ENCODE measurements at places on chromosomes 7 and 10.

DNA sequence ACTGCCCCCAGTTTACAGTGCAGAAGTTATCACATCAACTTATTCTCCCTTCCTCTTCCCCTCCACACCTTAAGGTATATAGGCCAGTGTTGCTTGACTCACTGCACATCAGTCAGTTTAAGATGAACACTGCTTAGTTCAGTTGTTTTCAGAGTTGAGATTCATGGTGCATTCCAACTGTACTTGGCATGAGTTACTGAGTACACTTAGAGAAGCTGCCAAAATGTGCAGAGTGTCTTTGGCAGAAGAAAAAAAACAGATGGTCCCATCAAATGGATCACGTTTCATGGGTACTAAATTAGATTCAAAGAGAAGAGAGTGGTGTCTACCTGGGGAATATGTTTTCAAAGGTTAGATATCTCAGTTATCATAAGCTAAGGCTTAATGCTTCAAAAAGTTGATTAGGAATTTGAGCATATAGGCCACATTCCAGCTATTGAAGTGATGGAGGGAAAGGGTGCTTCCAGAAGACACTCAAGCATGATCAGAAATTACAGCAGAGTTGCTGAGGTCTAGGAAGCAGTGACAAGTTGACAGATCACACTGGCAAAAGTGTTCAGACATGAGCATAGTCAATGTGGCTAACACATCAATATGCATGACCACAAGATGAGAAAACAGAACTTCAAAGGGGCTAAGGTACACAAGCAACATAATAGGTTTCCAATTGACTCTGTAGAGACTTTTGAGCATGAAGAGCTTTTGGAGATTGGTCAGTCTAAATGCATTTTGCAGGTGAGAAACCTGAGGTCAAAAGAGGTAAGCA lies 579.2 kb upstream of the CELF2 start:
- no peak for DNase-seq

GRCh38 chr7:15780271-15780670 lies 93.8 kb upstream of the MEOX2 start:
- DNase-seq = no peak

DNA sequence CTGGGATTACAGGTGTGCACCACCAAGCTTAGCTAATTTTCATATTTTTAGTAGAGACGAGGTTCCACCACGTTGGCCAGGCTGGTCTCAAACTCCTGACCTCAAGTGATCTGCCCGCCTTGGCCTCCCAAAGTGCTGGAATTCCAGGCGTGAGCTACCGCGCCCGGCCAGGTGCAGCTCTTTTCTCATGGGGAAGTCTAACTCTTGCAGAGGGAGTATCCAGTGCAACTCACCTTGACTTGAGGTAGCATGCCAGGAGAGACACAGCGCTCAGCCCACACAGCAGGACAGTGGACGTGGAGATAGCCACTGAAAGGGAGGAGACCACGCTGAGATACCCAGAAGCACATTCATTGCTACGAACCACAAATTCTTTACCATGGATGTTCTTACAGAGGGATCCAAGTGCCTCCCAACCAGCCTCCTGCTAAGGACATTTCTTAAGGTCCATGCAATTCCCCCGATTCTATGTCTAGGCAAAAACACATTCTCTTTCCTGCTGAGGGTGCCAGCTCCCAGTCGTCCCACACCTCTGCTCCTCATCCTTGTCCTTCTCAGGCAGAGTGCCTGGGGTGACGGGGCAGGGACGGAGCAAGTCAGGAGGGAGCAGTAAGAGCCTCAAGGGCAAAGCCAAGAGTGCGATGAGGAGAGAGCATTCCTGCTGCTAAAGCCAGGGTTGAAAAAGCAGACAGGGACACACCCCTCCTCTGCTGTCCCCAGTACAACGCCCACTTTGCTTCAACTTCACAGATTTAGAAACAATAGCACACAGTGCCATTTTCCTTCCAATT lies 21.0 kb downstream of the IL15RA start:
- no peak for DNase-seq

DNA sequence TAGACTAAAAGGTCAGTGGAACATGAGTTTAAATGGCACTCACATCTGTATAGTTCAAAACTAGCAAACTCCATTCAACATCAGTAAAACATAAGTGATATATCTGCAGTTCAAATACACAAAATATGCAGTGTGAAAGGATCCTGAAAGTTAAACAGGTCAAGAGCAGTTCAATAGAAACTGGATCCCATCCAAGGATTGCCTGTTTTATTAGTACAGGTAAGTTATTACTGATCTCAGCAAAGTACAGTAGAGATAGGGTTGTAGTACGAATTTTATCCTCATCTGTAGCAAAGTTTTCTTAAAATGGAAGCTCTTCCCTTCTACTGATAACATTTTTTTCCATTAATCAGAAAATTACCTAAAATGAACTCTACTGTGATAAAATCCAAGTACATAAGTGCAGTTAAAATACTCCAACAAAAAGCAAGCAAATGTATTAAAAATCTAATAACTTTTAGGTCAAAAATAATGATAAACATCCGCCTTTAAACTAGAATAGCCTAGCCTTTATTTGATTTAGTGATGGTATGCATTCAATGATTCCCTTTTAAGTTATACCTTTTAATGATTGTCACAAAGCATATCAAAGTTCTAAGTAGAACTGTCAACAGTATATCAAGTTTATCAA lies 2.2 kb downstream of the ZNF800 start:
- DNase-seq = no peak

- DNase-seq = no peak
These were observed 27.3 kb downstream of the MTURN start for GRCh38 chr7:30162133-30162532.

- DNase-seq = no peak
These were observed 1.0 kb upstream of the CBLL1 start for GRCh38 chr7:107742678-107743566.

DNA sequence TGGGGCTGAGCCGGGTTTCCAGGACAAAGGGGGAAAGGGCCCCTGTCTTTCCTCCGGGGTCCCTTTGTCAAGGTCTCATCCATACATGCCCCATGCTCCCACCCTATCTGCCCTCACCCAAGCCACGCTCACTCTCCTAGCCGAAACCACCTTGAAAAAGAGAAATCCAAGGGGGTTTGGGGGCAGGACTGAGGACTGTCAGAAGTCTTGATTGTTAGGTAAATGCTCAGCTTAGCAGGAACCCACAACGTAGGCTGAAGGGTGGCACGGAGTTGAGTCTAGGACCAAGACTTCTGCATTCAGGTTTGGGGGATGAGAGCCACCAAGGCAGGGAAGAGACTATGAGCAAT lies 719 bp upstream of the PGAM2 start:
- no peak for DNase-seq

GRCh38 chr7:23183279-23184012 lies 1.6 kb downstream of the NUP42 start:
- DNase-seq = no peak

GRCh38 chr10:29873941-29874484 lies 185.4 kb downstream of the JCAD start:
- DNase-seq = peak; percentile 56

GRCh38 chr10:3105905-3106304 lies 38.6 kb downstream of the PFKP start:
- DNase-seq = no peak

DNA sequence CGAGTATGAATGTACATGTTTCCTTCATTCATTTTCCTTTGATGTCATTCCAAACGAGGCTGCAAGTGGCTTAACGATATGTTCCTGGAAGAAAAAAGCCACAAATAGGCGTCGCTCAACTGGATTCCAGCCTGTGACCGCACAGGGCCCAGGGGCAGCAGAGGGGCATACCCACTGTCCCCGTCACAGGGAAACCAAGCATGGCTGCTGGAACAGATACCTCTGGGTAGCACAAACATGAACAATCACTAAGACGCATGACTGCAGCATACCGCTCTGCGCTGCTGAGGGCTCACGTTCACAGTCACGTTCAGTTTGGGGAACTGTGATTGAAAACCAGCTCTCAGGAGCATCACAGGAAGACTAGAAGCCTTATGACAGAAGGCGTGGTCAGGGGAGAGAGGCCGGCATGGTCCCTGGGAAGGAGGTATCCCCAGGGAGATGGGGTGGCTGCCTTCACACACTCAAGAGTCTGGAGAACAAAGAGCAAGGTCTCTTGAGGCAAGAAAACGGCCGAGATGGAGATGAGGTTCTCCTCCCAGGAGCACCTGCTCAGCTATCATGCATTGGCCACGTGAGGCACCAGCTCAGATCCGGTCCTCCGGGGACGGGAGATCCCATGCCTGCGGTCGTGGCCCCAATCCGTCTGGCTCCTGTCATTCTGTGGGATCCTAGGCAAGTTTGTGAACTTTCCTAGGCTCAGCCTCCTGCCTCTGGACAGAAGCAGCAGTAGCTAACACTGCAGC lies 213.6 kb downstream of the DIP2C start:
- no peak for DNase-seq

DNA sequence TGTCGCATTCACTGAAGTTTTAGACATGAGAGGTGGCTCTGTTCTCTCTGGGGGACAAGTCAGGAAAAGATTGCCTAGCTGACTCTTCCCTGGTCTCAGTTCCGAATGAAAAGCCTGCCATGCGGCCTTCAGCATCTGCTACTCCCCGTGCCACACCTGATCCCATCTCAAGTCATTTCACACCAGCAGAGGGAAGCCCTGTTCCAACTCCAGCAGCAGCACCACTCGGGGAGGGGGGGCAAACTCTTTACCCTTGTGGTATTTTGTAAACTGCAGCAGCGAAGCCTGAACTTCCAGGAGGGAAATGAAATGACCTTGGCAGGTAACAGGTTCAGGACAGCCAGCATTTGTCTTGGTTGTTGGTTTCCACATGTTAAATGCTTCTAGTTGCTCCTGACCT lies 13.8 kb downstream of the LRRC4 start:
- DNase-seq = no peak

- DNase-seq = no peak
These were observed 5.7 kb downstream of the PON1 start for GRCh38 chr7:95318501-95319100.

GRCh38 chr10:59580026-59580863 lies 129.4 kb downstream of the SLC16A9 start:
- DNase-seq = peak; percentile 81

GRCh38 chr10:117162093-117163060 lies 24.3 kb upstream of the VAX1 start:
- no peak for DNase-seq

DNA sequence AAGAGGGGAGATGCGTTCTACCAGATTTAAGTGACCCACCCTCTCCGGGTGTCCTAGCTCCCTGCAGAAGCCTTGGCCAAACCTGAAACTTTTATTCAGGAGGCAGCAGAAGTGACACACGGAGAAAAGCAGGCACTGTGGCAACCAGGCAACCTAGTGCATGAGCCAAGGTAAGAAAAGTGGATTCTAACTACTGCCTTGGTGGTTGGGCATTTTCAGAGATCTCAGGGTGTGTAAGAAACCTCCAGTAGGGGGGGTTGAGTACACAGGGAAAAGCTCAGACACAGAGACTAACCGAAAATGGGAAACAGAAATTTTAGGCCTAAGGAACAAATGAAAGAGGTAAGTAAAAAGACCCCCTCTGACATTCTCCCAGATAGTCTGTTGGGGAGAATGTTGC lies 645.7 kb downstream of the ANKRD7 start:
- no peak for DNase-seq

GRCh38 chr7:36686499-36686898 lies 37.8 kb downstream of the AOAH start:
- peak; percentile 8 for DNase-seq

- DNase-seq = no peak
These were observed 40.5 kb upstream of the BNIP3 start for GRCh38 chr10:132022241-132022640.

GRCh38 chr10:122301055-122301810 lies 30.1 kb downstream of the BTBD16 start:
- DNase-seq = peak; percentile 78

DNA sequence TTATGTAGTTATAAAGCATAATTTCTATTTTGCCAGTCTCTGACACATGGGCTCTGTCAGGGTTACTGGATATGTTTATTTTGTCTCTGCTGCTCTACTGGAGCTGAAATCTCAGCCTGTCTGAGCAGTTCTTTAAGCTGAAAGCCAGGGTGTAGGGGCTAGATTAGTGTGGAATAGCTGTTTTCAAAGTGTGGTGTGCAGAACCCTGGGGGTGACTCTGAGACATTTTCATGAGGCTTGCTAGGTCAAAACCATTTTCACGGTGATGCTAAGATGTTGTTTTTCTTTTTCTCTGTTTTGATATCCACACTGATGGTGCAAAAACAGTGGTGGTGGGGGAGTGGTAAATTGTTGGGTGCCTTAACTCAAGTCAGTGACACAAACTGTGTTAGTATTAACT lies 45.5 kb downstream of the CREM start:
- no peak for DNase-seq

- no peak for DNase-seq
These were observed 191.4 kb downstream of the EBF3 start for GRCh38 chr10:129772468-129773358.

- DNase-seq = peak; percentile 16
These were observed 332.4 kb upstream of the NRP1 start for GRCh38 chr10:33666686-33667480.

DNA sequence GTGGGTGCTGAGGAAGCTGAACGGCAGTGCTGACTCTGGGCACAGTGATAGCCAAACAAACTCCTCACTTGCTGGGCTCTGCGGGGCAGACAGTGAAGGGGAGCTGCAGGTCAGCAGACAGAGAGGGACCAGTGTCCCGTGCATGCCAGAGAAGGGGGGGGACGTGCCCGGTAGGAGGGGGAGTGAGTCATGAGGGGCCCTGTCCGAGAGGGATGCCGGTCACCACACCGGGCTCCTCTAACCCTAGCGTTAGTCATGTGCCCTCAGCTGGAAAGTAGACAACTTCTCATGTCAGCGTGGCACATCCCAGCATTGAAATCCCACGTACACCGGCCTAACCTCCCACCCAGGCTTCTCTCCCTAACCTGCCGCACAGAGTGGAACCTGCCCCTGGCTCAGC lies 117.1 kb upstream of the DPP6 start:
- no peak for DNase-seq

GRCh38 chr10:125548878-125549277 lies 134.1 kb downstream of the TEX36 start:
- DNase-seq = no peak

DNA sequence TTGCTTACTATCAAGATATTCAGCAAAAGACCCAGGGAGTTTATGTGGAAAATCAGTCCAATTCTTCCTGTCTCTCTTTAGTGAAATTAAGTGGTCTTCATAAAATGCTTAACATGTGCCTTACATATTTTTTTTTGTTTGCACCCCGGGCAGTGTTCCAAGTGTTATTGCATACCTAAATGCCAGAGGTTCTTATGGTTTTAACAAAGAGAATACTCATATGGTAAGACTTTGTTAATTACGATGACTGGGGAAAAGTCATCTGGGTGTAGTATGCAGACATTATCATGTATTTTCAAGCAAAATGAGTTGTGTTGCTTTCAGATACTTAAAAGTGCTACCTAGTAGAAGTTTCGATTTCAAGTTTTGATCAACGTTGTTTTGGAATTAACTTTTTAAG lies 82.6 kb downstream of the PRKG1 start:
- DNase-seq = peak; percentile 65

- DNase-seq = peak; percentile 85
These were observed 489 bp downstream of the MAP3K8 start for GRCh38 chr10:30434273-30435072.

DNA sequence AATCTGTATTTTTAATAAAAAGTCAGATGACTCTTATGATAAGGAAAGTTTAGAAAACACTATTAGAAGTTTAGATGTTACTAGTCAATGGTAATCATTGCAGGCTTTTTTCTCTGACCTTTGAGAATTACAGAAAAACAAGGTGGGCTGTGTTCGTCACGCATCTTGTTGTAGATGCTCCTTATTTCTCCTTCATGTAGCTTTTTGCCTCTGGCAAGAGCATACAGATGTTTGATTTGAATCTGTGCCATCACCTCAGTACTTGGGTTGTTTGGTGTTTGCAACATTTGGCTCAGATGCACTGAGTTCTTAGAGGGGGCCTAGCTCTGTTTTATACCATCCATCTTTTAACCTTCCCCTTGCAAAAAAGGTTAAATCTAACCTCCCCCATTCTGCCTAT lies 11.5 kb downstream of the TAS2R16 start:
- no peak for DNase-seq
